Progenitor cell of endocrine pancreas (in vitro differentiated cells): ENCODE measurements at places on chromosomes 2 and 18.

DNA sequence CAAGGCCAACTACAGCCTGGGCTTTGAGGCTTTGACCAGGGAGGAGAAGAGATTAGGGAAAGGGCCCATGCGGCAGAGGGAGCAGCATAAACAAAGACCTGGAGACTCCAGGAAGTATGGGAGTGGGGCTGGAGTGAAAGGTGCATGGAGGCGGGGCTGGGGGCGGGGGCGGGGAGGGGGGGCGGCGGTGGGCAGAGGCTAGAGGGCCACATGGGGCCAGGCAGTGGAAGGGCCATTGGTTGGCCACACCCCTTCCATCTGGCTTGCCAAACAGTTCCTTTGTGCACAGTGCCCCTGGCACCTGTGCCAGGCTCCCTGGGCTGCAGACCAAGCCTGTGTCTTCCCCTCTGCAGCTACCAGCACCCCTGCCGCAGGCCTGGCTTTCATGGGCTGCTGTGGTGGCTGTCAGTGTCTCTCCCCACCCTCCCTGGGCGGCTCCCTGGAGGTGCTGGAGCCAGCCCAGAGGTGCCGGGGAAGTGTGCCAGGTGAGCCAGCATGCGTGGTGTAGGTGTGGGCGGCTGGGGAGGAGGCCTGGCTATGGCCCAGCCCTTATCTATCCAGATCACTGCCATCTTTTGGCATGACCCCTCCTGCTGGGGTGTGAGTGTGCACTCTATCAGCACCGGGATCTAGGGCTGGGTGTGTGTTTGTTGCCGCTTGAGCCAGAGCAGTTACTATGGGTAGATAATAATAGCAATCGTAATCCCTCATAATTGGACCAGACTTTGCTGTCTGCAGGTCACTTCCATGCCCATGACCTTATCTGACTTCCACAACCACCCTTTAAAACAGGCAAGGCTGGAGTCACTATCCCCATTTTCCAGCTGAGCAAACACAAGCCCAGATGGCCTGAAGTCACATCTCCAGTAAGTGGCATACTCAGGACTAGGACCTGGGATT lies 30.5 kb downstream of the DNMT3A start:
- DNase-seq: no peak

GRCh38 chr2:172702451-172702850 lies 33.2 kb upstream of the RAPGEF4 start:
- DNase-seq: no peak

GRCh38 chr18:59500765-59501164 lies 141.7 kb upstream of the LMAN1 start:
- DNase-seq: no peak

GRCh38 chr2:74399785-74400184 lies 19.7 kb upstream of the DCTN1 start:
- DNase-seq: no peak

GRCh38 chr2:38013158-38013752 lies 62.7 kb downstream of the CYP1B1 start:
- DNase-seq: no peak

DNA sequence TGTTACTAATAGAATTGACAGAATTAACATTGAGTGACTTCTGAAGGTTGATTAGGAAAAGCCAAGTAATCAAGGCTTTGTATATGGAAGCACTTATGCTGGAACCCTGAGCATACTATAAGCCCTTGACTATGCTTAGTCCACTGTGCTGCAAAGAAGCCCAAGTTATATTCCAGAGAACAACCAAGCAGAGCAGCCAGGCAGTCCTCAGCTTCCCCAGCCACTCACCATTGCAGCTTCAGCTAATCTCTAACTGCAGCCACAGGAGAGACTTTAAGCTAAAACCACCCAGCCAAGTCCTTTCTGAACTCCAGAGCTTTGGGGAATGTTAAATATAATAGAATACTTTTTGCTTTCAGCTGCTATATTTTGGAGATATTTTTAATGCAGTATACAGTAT lies 164.4 kb upstream of the VWC2L start:
- DNase-seq: no peak

- DNase-seq: no peak
These were observed 45.7 kb downstream of the QPCT start for GRCh38 chr2:37389989-37390765.

- no peak for DNase-seq
These were observed 154.1 kb downstream of the HDAC4 start for GRCh38 chr2:239246723-239247122.

DNA sequence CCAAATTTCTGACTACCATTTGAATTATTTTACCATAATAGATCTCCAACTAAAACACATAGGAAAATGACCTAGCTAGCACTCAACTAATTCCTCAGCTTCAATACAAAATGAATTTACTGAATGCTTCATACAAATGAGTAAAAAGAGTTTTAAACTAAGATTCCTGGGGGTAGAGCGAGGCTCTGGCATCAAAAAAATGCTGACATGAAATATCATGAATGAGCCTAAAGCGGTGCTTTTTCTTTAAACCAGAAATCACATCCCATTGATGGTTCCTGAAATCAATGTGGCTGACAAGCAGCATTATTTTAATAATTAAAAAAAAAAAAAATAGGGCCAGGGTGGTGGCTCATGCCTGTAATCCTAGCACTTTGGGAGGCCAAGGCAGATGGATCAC lies 32.1 kb downstream of the WDR33 start:
- no peak for DNase-seq

DNA sequence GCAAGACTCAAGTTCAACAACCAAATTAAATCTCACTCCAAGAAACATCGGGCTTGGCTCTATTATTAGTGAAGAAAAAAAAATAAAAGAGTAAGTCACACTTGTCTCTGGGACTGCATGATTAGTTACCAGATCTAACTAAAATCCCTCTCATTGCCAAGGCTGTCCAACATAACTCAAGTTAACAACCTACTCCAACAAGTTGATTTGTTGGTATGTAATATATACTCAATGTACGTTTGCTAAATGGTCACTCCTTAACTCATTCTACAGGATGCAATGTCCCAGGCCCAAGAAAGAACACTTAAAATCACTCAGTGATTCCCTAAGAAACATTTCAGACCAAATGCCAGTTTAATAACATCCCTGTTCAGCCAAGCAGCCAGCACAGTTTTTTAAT lies 95.1 kb downstream of the DYM start:
- DNase-seq: no peak

DNA sequence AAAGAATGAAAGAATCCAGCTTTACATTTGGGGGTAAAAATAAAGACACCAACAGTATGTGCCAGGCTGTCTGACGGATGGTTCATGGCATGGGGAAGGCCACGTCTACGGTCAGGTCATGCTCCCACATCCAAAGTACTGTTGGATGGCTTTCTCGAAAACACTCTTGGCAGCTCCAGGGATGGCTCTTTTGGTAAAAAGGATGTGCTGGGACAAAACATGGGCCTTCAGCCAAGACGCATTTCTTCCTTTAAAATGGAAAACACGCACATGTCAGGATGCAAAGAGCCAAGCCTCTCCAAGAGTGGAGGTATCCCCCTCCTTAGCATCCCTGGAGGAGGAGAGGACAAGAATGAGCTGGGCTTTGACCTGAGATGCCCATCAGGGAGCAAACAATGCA lies 376.5 kb upstream of the KLHL29 start:
- no peak for DNase-seq

- DNase-seq: no peak
These were observed 47.1 kb downstream of the IKZF2 start for GRCh38 chr2:213104092-213104902.

DNA sequence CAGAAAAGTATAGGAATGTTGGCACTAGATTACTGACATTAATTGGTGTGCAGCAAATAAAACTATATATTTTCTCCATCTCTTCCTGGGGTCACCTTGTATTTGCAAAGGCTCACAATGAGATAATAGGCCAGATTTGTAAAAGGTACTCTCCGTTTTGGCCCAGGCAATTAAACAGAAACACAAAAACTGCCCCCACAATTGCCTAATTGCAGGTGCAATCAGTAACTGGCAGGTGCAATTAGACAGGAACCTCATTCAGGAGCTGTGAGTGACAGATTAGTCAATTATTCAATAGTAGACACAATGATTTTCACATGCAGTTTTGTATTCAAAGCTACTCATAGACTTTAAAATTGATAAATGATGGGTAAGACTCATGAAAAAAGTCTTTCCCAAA lies 451.4 kb upstream of the ID2 start:
- DNase-seq: no peak

DNA sequence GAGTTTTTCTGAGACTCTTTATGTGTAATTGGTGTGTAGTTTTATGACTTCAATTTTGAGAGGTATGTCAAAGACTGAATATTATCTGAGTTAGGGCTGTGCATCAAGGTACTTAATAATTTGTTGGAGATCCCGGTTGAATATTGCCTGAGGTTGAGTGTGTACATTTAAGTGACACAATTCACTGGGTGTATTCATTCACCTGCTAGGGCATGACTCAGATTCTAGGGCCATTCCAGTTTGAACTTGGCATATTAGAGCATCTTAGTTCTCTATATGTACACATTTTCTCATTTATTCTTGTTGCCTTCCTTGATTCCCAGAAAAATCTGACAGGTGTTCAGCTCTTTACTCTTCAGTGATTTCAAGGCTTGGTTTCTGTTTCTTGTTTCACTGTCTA lies 12.5 kb downstream of the MAP4K4 start:
- no peak for DNase-seq

- no peak for DNase-seq
These were observed 978.8 kb downstream of the TMEM182 start for GRCh38 chr2:103740631-103741030.

GRCh38 chr2:181008407-181008806 lies 28.0 kb downstream of the UBE2E3 start:
- DNase-seq: no peak

DNA sequence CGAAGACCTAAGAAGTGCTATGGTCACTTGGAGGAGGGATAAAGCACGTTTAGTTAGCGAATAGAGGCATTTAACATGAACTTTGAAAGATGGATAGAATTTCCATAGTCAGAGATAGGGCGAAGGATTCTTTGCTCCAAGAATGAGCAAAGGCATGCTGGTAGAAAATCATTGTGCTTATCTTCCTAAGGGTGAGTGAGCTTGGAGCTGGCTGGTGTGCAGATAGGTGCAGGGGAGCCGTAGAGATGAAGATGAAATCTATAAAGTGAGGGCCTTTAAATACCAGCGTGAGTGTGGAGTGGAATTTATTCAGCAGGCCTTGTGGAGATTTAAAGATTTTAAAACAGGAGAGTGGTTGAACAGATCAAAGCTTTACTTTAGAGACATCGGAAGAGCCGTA lies 1.6 kb downstream of the HRH4 start:
- DNase-seq: no peak

DNA sequence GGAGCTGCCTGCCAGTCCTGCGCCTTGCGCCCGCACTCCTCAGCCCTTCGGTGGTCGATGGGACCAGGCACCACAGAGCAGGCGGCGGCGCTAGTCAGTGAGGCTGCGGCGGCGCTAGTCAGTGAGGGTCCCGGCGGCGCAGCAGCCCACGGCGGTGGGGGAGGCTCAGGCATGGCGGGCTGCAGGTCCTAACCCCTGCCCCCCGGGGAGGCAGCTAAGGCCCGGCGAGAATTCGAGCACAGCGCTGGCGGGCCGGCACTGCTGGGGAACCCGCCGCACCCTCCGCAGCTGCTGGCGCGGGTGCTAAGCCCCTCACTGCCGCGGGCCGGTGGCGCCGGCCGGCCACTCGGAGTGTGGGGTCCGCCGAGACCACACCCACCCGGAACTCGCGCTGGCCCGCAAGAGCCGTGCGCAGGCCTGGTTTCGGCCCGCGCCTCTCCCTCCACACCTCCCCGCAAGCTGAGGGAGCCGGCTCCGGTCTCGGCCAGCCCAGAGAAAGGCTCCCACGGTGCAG lies 867.4 kb downstream of the DSC3 start:
- no peak for DNase-seq

GRCh38 chr2:62309465-62310091 lies 113.7 kb downstream of the B3GNT2 start:
- DNase-seq: no peak

- DNase-seq: no peak
These were observed 90.3 kb downstream of the C1QL2 start for GRCh38 chr2:119068154-119068725.

- no peak for DNase-seq
These were observed 8.2 kb upstream of the SMARCAL1 start for GRCh38 chr2:216404010-216404618.

DNA sequence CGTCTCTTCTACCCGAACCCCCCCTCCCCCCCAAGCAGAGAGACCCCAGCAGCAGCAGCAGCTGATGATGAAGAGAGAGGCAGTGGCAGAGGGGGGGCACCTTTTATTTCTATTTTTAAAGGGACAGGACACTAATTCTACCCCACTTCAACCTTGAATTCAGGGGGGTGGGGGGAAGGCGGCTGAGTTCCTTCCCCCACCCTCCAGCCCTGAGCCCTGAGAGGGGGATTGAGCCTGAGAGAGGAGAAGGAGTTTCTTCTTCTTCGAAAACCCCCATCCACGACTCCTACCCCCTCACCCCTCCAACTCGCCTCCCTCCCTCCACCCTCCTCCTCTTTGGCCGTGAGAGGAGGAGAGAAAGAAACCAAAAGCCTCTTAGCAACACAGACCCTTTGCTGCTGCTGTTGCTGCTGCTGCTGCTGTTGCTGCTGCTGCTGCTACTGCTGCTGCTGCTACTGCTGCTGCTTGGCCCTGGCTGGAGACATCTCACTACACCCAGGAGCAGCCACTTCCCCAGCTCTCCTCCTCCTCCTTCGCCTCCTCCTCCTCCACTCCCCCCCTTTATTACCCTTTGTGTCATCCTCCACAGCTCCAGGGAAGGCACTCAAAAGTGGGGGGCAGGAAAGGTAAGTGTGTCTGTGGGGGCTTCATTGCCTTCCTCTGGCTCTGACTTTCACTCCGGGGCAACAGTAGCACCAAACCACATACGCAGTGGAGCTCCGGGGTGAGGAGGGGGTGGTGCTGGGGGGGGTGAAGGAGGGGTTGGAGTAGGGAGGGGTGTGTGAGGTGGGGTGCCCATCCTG lies at the start of gene MBD5:
Gene MBD5, plus strand, starts transcription at position 33 of the 803 bp plus-strand sequence.
- no peak for DNase-seq

DNA sequence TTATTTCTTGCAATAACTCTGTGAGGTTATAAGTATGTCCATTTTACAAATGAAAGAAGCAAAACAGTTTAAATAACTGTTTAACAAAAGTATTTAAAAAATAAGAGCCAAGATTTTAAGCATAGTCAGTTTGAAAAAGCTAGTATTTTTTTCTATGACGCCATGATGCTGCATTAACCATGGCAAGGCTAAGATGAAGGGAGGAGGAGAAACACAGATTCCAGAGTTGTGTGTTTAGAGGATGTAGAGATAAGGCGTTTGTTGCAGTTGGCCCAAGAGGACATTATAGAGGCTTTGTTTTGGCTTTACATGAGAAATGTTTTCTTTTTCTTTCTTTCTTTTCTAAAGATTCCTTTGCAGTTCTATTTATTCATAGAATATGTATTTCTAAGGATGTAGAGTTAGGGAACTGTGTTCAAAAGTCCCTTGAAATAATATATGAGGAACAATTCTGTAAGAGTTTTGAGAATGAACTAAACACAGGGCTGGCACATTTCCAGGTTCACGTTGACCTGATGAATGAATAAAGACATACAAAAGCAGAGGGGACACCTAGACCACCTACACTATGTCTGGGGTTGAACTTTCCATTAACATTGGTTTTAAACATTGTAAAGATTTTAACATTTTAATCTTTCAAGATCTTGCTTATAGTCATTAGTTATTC lies 244.2 kb downstream of the KCNS3 start:
- no peak for DNase-seq

GRCh38 chr2:171281110-171281509 lies 120.4 kb upstream of the TLK1 start:
- no peak for DNase-seq
